ENCODE measurements at places on chromosomes 16 and 17.
A peak's percentile ranks its signal among the peaks of the same experiment; 100 is the strongest.

DNA sequence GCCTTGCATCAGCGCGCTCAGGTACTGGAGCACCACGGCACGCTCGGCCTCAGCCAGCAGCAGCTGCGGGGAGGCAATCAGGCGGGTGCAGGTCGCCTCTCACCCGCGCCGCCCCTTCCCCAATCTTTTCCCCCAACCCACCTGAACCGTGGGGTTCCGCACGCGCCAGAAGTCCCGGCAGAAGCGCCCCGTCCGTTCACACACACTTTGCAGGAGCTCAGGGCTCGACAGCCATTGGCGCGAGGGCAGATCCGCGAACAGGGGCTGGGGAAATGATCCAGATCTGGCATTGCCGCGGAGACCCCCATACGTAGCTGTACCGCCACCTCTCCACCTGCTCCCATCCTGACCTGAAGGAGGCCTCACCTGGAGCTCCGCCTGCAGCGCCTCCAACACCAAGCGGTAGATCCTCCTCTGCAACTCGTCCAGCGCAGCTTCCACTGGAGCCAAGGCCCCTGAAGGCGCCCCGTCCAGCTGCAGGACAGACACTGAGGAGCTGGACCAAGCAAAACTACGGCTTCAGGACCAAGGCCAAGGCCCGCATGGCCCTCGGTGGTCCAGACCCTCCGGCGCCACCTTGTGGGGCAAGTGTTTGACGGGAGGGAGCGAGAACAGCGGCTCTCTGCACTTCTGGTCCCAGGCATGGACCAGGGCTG is 1.4 kb upstream of the MATCAP1 start:
- peak; percentile 71 for DNase-seq

DNA sequence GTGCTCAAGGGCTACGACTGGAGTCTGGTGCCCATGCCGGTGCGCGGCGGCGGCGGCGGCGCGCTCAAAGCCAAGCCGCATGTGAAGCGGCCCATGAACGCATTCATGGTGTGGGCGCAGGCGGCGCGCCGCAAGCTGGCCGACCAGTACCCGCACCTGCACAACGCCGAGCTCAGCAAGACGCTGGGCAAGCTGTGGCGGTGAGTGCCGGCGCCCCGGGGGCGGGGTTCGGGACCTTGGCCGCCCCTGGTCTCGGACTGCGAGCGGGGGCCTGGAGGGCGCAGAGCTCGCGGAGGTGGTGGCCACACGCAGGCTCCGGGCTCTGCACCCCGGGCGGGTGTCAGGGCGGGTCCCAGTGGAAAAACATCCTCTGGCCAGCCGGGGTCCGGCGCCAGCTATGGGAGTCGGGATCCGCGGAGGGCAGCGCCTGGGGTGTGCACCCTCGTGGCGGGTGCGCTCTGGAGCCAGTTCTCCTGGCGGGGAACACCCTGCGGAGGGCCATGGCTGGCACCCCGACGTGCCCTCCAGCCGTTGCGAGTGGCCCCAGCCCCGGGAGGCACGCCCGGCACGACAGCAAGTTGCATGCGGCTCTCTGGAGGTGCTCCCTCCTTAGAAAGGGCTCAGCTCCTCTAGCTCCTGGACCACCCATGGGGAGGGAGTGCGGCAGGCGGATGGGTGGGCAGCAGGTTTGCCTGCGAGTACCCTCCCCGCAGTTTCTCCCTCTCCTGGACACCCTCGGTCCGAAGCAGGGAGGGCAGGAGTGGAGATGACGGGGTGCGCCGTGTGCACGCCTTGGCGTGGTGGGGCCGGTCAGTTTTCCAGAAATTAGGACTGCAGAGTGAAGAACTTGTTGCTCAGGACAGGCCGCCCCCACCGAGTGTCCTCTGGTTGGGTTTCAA is 824 bp downstream of the SOX8 start:
- no peak for DNase-seq

DNA sequence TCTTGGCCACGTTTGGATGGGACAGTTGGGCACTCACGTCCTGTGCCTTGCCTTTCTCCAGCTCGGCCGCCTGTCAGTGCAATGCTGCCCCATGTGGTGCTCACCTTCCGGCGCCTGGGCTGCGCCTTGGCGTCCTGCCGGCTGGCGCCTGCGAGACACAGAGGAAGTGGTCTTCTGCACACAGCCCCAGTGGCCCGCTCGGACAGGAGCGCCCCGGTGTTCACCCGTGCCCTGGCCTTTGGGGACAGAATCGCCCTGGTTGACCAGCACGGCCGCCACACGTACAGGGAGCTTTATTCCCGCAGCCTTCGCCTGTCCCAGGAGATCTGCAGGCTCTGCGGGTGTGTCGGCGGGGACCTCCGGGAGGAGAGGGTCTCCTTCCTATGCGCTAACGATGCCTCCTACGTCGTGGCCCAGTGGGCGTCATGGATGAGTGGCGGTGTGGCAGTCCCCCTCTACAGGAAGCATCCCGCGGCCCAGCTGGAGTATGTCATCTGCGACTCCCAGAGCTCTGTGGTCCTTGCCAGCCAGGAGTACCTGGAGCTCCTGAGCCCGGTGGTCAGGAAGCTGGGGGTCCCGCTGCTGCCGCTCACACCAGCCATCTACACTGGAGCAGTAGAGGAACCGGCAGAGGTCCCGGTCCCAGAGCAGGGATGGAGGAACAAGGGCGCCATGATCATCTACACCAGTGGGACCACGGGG is 7.1 kb downstream of the ACSF3 start:
- DNase-seq, result no peak

GRCh38 chr17:77196251-77196650 is 55.5 kb downstream of the SEC14L1 start:
- DNase-seq, result no peak

- no peak for DNase-seq
Observed at GRCh38 chr17:977166-977565, 2.4 kb downstream of the NXN start.

GRCh38 chr17:17851103-17852002 is 14.6 kb upstream of the SREBF1 start:
- DNase-seq, result no peak

DNA sequence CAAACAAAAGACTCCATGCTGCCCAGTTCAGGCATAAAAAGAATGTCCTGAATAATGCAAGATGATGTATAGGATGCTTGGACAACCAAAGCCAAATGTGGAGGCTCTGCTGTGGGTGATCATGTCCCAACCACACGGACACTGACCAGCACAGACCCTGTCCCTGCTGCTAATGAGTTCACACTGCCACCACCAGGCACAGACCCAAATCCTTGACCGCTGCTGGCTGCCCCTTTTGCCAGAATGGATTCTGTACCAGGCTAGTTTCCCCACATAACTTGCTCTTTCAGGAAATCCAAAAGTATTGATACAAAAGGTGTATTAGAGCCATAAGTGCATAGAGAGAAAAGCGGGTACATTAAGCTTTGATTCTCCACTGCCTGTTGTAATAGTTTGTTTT is 60.9 kb downstream of the XYLT1 start:
- no peak for DNase-seq

GRCh38 chr16:86089991-86090390 is 191.0 kb downstream of the IRF8 start:
- no peak for DNase-seq

GRCh38 chr17:39194089-39194984 is 3.1 kb downstream of the CACNB1 start:
- DNase-seq, result no peak

GRCh38 chr16:51939378-51939871 is 607.5 kb downstream of the TOX3 start:
- no peak for DNase-seq

DNA sequence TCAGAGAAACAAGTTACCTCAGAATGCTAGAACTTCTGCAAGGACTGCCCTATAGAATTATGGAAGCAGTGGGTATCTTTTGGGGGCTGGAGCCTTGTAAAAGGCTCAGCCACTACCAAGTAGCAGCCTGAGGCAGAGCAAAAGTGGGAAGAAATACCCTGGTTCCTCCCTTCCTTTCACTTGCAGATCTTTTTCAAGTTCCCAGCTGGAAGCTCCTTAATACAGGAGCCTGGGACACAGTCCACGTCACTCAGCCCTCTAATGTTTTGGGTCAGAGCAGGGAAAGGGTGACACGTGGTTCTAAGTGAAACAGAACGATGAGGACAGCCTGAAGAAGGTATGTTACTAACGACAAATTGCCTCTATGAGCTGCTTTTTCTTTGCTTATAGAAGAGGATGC is 93.1 kb downstream of the CNTNAP4 start:
- DNase-seq, result no peak

DNA sequence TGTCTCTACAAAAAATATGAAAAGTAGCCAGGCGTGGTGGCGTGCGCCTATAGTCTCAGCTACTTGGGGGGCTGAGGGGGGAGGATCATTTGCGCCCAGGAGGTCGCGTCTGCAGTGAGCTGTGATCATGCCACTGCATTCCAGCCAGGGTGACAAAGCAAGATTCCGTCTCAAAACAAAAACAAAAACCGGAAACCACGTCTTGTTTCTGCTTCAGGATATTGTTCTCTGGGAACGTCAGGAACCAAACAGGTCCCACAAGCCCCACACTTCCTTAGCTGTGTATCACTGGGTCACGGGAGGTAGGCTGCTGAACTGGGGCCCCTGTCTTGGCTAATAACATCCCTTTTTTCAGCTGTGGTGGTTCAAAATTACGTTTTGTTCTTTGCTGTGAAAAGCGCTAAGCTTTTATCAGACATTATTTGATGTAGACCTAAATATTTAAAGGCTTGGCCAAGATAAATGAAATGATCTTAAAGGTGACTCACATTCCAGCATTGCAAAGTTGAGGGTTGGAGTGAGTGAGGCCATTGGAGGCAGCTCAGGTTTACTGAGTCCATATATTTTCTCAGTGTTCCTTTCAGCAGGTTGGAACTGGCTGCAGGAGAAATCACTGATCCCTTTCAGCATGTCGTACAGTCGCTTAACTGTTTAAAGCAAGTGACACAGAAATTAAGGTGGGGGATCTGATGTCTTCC is 16.4 kb upstream of the SEC14L1 start:
- no peak for DNase-seq

DNA sequence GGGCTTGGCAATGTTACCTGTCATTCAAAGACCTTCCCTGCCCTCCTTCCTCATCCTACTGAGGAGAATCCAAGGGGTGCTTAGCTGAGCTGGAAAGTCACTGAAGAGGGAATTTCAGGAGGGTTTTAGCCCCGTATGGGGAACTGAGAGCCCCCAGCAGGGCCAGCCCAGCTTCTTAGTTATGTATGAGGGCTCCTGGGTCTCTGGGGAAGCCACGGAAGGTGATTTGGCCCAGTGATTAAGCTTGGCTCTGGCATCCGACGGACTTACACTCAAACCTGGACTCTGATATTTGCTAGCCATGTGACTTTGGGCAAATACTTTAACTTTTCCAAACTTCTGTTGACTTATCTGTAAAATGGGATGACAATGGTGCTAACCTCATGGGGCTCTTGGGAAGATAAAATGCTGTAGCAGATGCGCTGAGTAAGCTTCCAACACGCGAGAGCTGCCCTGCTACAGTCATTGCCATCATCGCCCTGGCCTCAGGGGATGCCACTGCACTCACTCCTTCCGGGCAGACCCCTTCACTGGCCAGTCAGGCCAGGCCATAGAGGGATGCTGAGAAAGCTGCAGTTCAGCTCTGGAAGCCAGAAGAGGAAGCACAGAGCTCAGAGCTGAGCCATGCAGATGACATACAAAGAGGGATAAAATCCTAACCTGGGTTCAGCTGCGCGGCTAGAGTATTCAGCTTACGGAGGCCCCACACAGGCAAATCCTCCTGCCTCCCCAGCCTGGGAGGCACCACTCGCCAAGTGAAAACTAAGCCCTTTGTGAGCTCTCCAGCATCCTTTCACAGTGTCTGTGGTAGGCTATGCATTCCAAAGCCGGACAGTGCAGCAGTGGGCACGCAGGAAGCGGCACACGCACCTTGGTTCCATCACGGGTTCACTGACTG is 44.9 kb upstream of the PIK3R6 start:
- no peak for DNase-seq

GRCh38 chr17:2295575-2295974 is 8.0 kb downstream of the SMG6 start:
- no peak for DNase-seq

DNA sequence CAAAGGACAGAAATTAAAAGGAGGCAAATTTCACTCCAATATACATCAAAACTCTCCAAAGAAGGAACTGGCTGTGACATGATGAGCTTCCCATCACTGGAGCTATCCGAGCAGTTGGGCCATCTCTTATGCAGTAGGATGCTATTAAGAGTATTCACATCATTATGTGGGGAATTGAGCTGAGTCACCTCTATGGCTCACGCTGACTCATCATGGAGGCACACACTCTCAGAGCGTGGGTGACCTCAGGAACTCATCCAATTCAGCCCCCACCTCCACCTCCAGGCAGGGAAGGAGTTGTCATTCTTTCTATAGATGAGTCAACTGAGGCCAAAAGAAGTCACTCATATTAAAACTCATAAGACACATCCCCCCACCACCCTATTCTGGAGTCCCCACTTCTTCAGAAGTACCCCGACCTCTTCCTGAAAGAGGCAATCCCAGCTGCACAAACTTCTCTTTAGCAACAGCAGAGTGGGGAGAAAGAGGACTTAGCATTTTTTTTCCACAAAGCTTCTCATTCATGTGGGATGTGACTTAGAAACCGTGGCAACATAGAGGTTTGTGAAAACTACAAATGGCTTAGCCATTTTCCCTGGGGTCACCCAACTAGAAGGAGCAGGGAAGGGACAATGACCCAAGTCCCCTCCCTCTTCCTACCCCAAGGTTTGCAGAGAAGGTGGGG is 32.5 kb downstream of the ABCC12 start:
- peak; percentile 94 for DNase-seq

DNA sequence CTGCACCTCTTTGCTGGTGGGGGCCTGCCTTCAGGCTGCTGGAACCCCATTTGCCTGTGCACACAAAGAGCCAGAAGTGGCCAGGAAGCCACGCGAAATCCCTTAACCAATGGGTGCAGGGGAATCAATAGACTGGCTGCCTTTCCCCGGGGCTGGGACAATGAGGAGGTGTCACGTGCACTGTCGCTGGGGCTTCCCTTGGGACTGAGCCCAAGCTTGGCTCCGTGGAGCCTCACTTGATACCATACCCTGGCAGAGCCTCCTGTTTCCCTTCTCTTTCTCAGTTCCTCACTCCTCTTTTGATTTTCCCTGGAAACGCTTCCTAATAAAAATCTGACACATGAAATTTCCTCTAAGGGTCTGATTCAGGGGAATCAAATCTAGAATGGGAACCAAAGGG is 38.8 kb upstream of the C16orf82 start:
- no peak for DNase-seq

GRCh38 chr17:75601057-75601987 is 13.7 kb downstream of the MYO15B start:
- DNase-seq, result no peak

- DNase-seq, result no peak
Observed at GRCh38 chr17:13619462-13619861, 17.7 kb upstream of the HS3ST3A1 start.

DNA sequence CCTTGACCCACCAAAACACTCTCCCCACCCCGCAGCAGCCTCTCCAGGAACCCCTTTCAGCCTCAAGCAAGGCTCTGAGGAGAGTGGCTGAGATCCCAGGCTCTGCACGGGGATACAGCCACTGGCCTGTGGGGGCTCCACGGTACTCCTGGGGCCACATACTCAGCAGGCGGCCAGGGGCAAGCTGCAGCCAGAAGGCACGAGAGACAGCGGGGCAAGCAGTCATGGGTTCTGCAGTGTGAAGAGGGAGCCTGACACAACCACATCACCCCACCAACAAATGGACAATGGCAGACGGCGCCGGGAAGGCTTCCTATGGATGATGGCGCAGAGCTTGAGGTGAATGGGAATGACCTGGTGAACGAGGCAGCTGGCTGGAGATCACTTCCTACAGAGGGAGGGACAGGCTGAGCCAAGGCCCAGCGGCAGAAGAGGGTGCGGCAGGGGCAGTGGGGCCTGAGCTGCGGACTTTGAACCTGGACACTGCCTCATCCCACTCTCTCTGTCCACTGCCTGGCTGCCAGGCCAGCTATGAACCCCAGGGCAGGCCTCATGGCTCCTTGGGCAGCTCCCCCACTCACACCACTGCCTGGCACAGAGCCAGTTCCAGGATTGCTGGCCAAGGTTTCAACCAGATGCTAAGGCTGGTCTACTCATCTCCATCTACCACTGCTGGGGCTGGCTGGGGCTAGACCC is 10.8 kb upstream of the BCAR1 start:
- DNase-seq, result no peak
